ENCODE measurements at places on chromosomes 11 and 22.

GRCh38 chr11:20754933-20755332, 85.5 kb downstream of the NELL1 start:
- no peak for DNase-seq

DNA sequence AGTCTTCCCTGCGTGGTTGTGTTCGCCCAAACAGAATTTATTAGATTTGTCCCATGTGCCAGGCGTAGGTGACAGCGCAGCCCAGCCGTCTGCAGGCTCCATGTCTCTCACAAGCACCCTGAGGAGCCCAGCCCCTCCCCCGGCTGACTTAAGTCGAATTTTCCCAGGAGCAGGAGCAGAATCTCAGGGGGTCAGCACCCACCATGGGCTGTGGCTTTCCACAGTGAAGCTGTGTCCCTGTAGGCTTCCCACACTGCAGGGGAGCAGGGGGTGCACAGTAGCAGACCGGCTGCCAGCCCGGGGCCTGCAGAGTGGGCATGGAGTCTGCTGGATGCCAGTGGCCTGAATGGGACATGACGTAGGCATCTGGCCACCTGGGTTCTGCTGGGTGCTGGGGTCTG, 16.0 kb downstream of the PARVG start:
- no peak for DNase-seq

DNA sequence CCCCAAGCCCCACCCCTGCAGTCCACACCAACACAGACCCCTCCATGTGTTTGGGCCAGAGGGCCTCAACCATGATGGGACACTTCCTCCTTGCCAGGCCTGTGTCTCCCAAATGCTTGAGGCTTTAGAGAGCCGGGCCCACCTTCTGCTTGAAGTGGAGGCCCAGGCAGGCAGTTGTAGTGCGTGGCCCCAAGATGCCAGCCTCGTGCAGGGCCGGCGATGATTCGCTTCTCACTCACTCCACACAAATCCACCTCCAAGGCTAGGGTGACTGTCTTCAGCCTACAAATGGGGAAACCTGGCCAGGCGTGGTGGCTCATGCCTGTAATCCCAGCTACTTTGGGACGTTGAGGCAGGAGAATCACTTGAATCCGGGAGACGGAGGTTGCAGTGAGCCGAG, 5.7 kb downstream of the PRR5 start:
- no peak for DNase-seq

GRCh38 chr11:72422414-72422813, 11.9 kb downstream of the CLPB start:
- no peak for DNase-seq

- DNase-seq = no peak
These were observed 1306.6 kb downstream of the BRD1 start for GRCh38 chr22:48520884-48521588.

GRCh38 chr22:44754998-44755397, 2.6 kb downstream of the ARHGAP8 start:
- DNase-seq = no peak

- no peak for DNase-seq
These were observed 10.7 kb upstream of the IGSF22 start for GRCh38 chr11:18736590-18737148.

DNA sequence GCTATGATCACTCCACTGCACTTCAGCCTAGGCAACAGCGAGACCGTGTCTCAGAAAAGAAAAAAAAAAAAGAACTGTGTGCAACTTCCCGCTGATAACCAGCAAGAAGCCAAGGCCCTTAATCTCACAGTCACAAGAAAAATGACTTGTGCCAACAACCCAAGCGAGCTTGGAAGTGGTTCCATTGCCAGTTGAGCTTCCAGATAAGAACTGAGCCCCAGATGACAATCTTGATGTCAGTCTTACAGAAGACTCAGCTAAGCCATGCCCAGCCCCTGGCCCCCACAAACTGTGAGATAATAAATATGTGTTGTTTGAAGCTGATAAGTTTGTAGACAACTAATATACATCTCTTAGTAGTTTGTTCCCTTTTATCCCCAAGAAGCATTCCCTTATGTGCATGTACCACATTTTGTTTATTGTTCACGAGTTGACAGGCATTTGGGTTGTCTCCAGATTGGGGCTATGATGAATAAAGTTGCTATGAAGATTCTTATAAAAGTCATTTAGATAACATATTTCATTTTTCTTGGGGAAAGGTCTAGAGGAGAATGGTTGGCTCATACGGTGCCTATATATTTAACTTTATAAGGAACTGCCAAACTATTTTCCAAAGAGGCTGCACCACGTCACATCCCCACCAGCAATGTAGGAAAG, 85.9 kb downstream of the TIMP3 start:
- no peak for DNase-seq

DNA sequence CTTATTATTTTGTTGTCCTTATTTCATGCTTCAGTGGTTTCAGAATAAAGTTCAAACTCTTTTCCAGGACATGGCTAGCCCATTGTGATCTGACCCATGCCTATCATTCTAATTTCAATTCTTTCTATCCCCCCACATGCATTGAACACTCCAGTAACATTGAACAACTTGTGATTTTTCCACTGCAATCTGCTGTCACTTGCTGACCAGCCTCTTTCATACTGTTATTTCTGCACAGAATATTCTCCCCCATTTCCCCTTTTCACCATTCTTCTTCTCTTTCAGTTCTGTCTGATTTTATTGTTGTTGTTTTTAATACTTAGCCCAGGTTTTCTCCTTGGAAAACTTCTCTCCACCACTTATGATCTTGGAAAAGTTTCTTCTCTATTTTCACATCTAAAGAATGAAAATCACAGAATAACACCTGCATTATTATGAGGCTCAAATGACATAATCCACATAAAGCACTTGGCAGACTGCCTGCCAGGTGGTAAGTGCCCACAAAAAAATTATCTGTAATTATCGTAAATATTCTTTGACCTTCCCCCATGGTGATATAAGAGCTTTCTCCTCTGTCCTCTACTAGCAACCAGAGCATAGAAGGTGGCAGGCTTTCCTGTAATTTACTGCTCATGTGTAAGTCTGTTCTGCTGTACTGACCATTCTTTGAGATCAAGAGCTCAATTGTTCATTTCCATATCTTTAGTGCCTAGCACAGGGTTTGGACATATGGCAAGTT, 51.9 kb upstream of the EED start:
- DNase-seq = no peak

- DNase-seq = no peak
These were observed 79.4 kb downstream of the PRR5L start for GRCh38 chr11:36375353-36376008.

DNA sequence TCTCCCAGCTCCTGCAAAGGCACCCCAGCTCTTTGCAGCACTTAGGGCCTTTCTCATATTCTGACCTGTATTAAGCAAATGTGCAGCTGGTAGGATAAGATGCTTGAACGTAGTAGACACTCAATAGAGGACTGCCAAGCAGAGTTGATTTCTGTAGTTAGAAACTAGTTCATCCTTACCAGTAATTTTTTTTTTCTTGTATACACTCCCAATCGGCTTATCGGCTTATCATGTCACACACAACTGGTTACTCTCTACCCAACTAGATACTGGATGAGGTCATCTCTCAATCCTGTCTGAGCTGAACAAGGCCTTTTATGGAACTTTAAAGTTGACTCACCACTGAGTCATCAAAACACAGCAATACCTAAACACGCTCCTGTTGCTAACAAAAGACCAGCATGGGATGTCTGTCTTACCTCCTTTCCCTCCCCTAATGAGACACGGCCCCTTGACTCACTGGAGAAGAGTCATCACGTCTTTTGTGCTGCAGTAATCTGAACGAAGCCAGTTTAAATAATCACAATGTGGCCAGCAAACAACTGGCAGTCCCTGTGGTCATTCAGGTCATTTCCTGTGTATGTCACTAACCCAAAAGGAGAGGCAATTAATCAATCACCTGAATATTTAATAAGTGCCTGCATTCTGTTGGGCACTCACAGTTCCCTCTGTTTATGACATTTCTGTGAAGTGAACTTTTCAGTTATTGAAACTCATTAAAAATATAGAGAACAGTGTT, 7.5 kb upstream of the WEE1 start:
- DNase-seq = peak; percentile 100

DNA sequence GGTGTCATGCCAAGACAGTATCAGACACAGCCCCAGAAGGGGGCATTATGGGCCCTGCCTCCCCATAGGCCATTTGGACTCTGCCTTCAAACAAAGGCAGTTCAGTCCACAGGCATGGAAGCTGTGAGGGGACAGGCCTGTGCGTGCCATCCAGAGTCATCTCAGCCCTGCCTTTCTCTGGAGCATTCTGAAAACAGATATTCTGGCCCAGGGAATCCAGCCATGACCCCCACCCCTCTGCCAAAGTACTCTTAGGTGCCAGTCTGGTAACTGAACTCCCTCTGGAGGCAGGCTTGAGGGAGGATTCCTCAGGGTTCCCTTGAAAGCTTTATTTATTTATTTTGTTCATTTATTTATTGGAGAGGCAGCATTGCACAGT, 14.6 kb downstream of the IL10RA start:
- DNase-seq = no peak

- no peak for DNase-seq
These were observed 998 bp downstream of the BAIAP2L2 start for GRCh38 chr22:38109371-38110001.

- no peak for DNase-seq
These were observed 55.4 kb downstream of the QSER1 start for GRCh38 chr11:32947978-32948377.

- DNase-seq = no peak
These were observed 10.4 kb upstream of the YPEL1 start for GRCh38 chr22:21745948-21746347.

- peak; percentile 83 for DNase-seq
These were observed 308.7 kb downstream of the DDX10 start for GRCh38 chr11:108973402-108974162.

- peak; percentile 32 for DNase-seq
These were observed 56.0 kb downstream of the GLYATL2 start for GRCh38 chr11:58788355-58789023.

DNA sequence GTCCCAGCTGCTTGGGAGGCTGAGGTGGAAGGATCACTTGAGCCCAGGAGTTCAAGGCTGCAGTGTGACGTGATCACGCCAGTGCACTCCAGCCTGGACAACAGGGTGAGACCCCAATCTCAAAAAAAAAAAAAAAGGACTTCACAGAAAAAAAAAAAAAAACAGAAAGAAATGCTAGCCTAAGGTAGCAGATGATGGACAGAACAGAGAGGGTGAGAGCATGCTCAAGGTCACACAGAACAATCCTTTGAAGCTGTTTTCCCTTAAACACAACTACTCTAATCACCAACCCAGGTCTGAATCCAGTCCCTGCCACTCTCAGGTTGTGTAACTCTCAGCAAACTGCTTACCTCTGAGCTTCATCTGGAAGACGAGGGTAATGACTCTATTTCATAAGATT, 9.7 kb downstream of the ZMAT5 start:
- DNase-seq = no peak

GRCh38 chr11:64724863-64725532, 2.0 kb upstream of the NRXN2 start:
- DNase-seq = no peak

GRCh38 chr11:36672815-36673450, 74.9 kb upstream of the RAG2 start:
- DNase-seq = peak; percentile 41

GRCh38 chr22:27795696-27796517, 5.6 kb downstream of the MN1 start:
- DNase-seq = no peak

GRCh38 chr22:23117891-23118646, 23.7 kb downstream of the RSPH14 start:
- no peak for DNase-seq
